ENCODE measurements at places on chromosomes 7 and 10.

DNA sequence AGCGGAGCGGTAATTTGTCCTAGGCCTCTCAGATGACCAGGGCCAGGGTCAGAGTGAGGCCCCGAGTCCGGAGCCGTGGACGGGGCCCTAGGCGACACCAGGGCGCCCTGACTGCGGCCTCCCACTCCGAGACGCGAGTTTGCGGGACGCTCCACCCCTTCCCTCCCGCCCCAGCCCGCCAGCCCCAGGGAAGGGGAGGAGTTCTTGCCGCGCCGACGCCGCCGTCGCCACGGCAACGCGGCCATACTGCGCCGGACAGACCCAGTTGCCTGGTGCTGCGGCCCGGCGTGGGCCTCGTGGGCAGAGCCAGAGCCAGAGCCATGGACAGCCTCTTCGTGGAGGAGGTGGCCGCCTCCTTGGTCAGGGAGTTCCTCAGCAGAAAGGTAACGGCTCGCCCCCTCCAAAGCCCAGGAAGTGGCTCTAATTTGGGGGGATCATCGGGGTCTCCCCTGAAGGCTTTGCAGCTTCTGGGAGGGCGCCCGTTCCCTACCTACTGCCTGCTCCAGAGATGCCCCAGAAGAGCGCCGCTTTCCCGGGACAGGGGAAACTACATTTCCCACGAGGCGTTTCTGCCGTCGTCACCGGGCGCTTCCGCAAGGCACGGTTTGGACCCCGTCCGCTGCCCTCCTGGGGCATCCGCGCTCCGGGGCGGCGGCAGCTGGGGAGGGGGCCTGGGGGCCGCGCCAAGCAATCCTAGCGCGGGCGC is at the start of gene MINDY4:
Gene MINDY4, plus strand, starts transcription at position 244 of the 706 bp plus-strand sequence. Its CDS starts 77 bp downstream, at position 321.
- peak; percentile 39 for DNase-seq

DNA sequence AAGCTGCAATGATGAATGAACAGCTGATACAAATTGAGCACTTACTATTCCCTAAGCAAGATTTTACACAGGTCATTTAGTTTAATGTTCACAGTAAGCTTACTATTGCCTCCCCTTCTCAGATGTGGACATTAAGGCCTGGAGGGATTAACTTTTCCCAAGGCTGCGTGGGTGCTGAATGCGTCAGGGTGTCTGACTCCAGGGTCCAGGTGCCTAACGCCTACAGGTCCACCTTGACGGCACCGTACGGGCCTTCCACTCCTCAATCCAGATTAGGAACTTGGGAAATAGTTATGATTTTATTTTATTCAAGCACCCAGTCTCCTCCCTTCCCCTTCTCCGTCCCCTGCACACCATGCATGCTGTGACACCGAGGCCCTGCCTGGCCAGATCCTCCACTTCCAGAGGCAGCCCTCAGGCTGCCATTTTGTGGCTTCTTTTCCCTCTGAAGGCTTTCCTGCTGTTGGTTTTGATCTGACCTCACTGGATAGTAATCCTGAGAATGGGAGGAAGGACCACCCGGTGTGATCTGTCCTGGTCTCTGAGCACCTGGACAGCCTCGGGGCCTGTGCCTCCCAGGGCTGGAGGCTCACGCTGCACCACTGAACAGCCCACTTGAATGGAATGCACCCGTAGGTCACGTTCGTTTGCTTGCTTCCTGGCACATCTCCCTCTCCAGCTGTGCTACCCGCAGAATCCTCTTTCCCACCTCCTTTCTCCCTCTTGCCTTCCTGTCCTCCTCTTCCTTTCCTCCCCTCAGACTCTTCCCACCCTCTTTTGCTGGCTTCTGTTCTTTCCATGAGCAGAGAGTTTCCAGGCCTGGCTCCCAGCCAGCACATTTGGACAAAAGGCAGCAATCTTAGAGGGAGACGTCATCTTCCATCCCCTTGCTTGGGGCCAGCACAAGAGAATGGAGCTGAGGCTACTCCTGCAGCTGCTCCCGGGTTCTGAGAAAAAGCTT is 14.4 kb downstream of the DENND2A start:
- DNase-seq: no peak

DNA sequence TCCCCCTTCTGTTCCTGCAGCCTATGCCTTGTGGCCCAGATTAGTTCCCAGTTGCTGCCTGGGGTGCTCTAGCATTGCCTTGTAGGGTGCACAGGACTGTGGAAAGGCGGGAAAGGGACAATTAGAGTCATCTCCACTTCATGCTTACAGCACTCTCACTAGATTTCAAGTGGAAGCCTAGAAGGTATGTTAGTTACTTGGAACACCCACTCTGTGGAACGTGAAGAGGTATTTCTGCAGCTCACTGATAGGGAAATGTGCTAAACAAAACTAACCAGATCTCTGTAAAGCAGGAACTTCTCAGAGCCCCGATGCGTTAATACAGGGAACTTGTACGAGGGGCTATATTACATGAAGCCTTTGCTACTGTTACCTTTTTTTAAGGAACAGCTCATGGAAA is 19.4 kb downstream of the STMP1 start:
- DNase-seq: no peak

DNA sequence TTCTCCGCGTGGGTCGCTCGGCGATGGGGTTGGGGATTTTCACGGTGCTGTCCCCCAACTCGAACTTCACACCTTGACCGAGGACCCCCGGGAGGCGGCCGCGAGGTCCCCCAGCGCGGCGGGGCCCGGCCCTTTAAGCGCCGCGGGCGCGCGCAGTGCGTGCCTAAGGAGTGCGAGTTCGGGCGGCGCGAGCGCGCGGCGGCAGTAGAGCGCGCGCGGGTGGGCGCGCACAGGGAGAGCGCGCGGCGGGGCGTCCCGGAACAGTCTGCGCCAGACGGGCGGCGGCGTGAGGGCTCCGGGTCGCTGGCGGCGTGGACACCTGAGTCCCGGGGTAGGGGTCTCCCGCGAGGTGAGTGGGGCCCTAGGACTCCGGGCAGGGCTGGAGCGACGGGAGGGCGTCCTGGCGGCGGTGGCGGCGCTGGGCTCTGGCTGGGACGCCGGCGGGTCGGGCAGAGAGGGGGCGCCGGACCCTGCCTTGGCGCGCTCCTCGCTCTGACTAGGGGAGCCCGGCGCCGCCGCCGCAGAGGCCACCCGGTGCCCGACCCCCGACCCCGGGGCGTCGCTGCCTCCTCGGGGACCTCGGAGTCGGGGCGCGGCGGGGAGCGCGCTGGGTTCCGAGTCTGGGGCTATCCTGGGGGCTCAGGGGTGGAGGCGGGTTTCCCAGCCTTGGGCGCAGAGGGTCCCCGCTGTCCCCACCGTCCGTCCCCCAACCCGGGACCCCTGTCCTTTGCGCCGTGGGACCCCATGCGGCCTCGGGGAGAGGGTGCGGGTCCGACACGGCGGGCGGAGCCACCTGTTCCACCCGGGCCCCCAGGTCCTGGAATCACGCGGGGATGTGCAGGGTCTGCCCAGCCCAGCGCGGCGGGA is at the start of gene PROSER2:
Gene PROSER2, plus strand, starts transcription at position 235 of the 867 bp plus-strand sequence. CDS start 28,722 bp downstream, outside the sequence.
- DNase-seq: no peak

DNA sequence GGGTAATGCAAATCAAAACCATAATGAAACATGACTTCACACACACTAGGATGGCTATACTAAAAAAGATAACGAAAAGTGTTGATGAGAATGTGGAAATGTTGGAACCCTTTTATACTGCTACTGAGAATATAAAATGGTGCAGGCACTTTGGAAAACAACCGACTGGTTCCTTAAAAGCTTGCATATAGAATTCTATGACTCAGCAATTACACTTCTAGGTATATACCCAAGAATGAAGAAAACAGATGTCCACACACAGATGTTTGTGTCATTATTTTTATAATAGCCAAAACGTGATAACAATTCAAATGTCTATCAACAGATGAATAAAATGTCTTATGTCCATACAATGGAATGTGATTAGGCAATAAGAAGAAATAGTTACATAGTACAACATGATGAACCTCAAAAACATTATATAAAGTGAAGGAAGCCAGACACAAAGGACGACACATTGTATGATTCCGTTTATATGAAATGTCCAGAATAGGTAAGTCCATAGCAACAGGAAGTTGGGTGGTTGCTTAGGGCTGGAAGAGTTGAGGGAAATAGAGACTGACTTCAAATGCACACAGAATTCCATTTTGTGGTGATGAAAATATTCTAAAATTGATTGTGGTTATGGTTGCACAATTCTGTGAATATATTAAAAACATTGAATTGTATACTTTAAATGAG is 148.3 kb upstream of the PHYHIPL start:
- no peak for DNase-seq

GRCh38 chr7:92588561-92588960 is 1.6 kb downstream of the FAM133B start:
- DNase-seq: no peak

DNA sequence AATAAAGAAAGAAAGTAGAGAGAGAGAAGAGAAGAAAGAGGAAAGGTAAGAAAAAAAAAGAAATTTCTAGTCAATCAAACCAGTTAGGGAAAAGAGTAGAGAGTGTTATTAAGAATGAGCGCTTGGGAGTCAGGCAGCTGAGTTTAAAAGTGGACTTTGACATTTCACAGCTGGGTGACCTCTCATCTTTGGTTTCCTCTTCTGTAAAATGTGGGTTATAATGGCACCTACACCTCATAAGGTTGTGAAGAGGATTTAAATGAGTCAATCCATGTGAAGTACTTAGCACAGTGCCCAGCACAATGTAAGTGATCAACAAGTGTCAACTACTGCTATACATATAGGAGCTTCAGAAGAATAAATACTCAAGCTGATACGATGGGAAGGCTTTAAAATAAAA is 12.2 kb downstream of the HOXA1 start:
- DNase-seq: no peak

- no peak for DNase-seq
Observed at GRCh38 chr7:103712991-103713778, 267.2 kb upstream of the SLC26A5 start.

DNA sequence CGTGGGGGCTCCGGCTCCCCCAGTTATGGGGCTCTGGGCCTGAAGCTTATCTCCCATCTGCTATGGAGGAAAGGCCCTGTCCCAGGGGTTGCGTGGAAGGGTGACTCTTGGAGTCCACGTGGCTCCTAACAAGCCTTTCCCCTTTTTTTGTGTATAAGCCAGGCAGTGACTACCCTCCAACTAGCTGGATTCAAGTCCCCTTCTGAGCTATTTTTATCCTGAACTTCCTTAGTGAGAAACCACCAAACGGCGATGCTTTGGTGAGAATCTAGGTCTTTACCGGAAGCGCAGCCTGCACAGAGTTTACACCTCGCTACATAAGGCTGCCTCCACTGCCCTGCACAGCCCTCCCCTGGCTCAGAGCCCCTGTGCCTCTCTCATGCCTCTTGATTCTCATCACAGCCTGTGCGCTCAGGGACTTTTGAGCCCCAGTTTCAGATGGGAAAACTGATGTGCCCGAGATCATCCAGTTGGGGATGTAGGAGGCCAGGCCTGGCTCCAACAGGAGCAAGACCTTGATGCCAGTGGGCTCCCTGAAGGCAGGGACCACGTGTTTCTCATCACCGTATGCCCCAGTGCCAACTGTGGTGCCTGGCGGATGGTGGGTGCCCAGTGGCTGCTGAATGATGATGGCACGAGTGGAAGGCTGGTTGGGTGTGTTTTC is 102.3 kb upstream of the PPIF start:
- no peak for DNase-seq

GRCh38 chr10:82552267-82552666 is 677.3 kb downstream of the NRG3 start:
- DNase-seq: no peak

DNA sequence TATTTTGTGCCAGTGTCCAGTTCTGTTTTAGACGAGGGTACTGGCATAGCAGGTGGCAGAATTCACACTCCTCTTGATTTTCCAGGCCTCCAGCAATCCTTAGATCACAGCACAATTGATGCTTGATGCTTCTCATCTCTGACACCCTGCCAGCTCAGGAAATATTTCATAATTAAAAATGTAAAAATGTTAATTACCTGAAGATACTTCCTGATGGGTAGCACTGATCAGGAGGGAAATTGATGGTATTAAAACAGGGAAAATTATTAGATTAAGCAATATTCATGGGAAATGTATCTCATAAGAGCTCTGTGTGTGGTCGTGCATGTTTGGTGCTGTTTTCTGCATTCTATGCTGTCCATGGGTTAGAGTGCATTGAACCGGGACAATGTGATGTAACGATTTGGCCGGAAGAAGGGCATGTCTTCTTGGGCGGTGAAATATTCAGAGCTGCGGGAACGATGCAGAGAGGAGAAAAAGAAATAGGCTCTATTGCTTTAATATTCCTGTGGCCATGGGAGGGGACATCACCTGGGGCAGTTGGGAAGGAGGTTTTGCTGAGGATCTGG is 43.7 kb upstream of the MKI67 start:
- DNase-seq: no peak

DNA sequence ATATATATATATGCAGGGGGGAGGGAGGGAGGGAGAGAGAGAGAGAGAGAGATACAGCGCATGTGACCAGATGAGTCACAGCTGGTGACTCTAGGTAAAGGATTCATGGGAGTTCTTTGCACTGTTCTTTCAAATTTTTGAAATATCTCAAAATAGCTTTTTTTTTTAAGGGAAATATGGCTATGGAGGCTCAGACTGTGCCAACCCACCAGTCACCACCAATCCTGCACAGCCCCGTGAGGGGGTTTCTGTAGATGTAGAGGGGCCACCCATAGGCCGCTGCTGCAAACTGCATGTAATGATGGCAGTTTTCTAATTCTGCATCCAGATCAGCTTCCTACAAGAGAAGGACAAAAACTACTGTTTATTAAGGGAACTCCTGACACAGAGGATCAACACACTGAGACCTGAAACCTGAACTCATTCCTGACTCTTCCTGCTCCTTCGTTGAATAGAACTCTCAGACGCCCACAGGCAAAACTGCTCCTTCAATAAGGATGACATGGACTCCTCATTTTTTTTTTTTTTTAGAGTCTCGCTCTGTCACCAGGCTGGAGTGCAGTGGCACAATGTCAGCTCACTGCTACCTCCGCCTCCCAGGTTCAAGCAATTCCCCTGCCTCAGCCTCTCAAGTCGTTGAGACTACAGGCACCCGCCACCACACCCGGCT is 17.3 kb downstream of the DAGLB start:
- no peak for DNase-seq

GRCh38 chr10:118403967-118404366 is 61.8 kb upstream of the FAM204A start:
- no peak for DNase-seq

DNA sequence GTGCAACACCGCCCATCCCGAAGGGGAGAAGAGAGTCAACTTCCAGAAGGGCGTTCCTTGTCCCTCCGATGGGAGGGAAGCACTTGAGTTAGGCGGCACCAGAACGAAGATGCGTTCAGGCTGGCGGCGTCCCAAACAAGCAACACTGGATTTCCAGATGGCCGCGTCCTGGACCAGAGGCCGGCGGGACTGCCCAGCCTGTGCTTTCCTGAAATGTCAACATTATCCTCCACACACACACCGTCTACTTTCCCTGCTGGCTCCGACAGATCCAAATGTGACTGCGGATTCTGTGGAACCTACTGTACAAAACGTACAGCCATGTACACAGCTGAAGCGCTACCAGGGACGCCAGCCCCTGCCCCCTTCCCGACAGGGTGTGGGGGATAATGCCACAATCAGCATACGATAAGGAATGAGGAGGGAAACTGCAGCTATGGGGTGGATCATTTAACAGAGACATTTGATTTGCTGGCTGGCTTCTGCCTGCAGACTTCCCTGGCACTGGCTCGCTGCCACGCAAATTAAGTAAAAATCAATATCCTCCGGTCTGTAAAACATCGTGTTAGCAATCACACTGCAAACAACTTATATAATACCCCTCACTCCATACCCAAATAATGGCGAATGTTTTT is 82.1 kb downstream of the ZRANB1 start:
- no peak for DNase-seq
